COR-L47 (cell line): ENCODE measurements at places on chromosomes 7 and 10.

GRCh38 chr10:59036311-59037017 lies 140.0 kb upstream of the PHYHIPL start:
- DNase-seq: no peak

- no peak for DNase-seq
Measured at GRCh38 chr7:139725077-139725476, 52.7 kb downstream of the HIPK2 start.

DNA sequence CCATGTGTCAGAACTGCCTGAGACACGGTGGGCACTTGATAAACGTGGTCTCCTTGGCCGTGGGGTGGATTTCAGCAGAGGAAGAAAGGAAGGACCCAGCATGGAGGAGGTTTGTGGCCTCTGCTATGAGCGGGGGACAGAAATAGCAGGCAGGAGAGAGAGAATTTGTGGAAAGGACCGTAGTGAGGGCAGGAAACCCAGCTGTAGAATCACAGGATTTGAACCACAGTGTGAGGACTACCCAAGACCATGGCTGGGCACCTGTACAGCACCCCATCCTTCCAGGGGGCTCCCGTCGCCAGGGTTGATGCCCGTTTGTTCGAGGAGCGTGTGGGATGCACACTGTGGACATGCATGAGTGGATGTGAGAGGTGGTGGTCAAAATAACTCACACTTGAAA lies 183.4 kb downstream of the PTPN20 start:
- no peak for DNase-seq

DNA sequence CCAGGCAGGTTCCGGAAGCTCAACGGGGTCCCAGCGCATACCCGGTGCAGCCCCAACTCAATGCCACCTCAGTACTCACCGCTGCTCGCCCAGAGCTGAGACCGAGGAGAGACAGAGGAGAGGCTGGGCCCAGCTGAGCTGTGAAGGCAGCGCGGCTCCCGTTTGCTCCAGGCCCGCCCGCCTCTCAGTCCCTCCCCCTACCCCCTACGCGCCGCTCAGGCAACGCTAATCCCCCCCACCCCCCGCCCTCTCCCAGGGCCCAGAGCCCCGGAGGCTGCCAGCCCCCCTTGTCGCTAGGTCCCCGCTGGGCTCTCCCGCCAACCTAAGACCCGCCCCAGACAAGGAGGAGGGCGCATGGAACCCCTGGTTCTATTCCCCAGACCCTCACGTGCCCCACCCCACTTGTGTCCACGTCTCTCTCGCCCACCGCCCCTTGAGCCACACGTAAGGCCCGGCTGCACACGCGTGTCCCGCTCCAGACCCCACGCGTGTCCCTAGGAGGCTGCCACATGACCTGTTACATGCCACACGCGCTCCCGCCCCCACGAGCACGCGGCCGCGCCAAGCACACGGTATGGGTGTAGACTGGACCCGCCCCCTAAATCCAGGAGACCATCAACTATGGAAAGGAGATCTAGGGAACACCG lies at the start of gene PSD:
Gene PSD, minus strand, starts transcription at position 164 of the 647 bp plus-strand sequence. CDS start 1,747 bp downstream, outside the sequence.
- DNase-seq: peak; percentile 71

- DNase-seq: no peak
Measured at GRCh38 chr10:4588824-4589223, 237.2 kb upstream of the AKR1E2 start.

DNA sequence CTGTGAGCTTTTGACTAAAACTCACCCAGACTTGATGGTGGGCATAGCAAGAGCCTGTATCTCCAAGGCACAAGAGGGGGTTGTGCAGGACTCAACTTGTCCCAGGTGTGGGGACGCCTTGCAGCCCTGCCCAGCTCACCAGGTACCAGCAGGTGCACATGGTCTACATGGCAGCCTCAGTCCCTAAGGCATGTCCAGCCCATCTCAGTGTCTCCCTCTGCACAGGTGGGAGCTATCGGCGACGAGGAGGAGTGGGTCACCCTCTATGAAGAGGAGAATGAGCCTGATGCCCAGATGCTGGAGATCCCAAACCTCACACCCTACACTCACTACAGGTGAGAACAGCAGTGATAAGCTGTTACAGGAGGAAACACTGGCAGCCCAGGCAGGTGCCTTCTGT lies 571.7 kb upstream of the FOXK1 start:
- DNase-seq: no peak

- no peak for DNase-seq
Measured at GRCh38 chr10:32144817-32145688, 88.8 kb upstream of the KIF5B start.

- DNase-seq: no peak
Measured at GRCh38 chr7:145875267-145875666, 241.3 kb upstream of the CNTNAP2 start.

- no peak for DNase-seq
Measured at GRCh38 chr7:11208883-11209465, 235.3 kb downstream of the PHF14 start.

- no peak for DNase-seq
Measured at GRCh38 chr10:120455004-120455403, 2.0 kb upstream of the PLPP4 start.

DNA sequence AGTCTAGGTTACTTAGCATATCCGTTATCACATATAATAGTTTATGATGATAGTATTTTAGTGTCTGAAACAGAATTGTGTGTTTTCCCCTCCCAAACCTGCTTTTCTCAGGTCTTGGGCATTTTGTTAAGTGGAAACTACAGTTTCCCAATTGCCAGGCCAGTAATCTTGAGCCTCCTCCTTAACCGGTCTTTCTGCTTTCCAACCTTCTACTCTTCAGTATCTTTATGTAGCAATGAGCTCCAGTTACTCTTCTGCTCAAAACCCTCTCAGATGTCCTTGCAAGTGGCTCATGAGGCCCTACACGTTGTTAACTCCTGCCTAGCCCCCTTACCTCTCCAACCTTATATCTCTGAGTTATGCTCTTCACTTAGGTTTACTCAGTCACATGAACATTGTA lies 22.0 kb downstream of the WAC start:
- no peak for DNase-seq

- DNase-seq: no peak
Measured at GRCh38 chr7:29518616-29519015, 45.0 kb upstream of the PRR15 start.

GRCh38 chr7:84042110-84042539 lies 152.5 kb downstream of the SEMA3A start:
- no peak for DNase-seq

GRCh38 chr7:41869091-41869490 lies 166.2 kb upstream of the INHBA start:
- DNase-seq: no peak

DNA sequence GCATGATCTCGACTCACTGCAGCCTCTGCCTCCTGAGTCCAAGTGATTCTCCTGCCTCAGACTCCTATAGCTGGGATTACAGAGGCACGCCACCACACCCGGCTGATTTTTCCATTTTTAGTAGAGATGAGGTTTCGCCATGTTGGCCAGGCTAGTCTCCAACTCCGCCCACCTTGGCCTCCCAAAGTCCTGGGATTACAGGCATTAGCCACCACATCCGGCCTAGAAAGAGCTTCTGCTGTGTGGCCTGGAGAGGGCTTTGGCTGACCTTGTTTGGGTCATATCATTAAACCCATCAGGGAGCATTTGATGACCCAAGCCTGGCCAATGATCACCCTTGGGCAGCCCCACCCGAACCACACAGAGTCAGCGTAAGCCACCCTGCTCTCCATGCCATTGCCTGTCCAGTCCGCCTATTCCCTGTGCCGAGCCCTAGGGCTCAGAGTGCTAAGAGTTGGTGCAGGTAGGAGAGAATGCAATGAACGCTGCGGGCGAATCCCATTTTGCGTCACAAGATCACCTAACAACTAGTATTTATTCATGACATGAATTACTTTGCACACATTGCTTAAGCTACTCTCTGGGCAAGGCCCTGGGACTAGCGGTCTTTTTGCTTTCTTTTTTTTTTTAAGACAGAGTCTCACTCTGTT lies 22.3 kb upstream of the GDI2 start:
- DNase-seq: no peak

- DNase-seq: no peak
Measured at GRCh38 chr7:94367949-94368348, 26.7 kb upstream of the COL1A2 start.

- no peak for DNase-seq
Measured at GRCh38 chr7:81845744-81846241, 75.9 kb upstream of the HGF start.

DNA sequence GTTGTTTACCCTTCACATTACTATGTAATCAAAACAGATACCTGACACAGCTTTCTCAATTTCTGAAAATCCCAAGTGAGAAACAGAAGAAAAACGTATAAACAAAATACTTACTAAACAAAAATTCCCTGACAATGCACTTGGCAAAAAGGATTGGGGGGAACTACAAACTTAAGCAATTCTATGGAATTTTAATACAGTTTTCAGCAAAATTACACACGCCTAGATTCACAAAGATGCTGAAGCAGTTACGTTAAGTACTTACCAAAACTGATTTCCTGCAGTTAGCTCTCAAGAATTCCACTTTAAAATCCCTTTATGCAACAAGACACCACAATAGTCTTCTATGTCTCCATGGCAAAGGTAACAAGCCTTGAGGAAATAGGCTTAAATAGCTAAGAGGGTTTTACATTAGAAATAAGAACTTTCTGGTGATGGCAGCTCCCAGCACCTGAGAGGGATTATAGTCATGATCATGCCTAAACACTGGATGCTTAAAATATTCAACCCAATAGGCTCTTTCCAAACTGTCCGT lies 10.8 kb downstream of the TOMM7 start:
- no peak for DNase-seq
